ENCODE measurements at places on chromosomes 7 and 10.

DNA sequence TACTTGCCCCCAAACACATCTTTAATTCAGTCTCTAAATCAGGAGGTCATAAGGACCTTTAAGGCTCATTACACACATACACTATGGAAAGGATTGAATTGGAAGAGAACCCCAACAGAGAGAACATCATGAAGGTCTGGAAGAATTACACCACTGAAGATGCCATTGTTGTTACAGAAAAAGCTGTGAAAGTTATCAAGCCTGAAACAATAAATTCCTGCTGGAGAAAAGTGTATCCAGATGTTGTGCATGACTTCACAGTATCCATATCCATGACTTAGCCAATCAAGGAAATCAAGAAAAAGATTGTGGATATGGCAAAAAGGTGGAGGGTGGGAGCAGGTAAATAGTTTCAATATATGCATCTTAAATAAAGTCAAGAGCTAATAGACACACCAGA lies 13.7 kb downstream of the LIPA start:
- no peak for DNase-seq

DNA sequence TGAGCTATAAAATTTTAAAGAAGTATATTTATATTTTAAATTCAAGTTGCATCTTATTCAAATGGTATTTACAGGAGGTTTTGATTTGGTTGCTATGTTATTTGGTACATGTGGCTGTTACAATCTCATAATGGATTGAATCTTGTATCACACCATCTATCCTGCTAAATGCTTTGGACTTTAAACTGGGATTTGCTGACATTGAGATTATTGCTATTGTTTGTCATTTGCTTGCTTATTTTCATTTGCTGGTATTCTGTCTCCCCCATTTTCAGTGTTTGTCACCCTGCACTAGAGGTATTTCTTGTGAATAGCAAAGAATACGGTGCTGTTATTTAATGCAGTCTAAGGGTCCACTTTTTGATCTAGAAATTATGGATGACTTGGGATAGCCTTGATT lies 171.1 kb downstream of the SH2D4B start:
- DNase-seq = no peak

DNA sequence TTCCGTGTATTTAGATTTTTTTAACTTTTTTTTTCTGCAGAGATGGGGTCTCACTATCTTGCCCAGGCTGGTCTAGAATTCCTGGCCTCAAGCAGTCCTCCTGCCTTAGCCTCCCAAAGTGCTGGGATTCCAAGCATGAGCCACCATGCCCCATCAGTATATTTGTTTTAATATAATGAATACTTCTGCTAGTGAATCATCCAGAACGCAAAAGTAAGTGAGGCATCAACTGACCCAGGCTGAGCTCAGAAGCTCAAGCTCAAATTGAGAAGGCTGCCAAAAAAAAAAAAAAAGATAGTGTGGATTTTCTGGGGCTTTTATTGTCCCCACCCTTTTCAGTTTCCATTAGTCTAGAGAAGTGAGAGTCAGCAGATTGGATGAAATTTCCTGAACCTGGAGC lies 39.0 kb upstream of the TECTB start:
- DNase-seq = peak; percentile 75

DNA sequence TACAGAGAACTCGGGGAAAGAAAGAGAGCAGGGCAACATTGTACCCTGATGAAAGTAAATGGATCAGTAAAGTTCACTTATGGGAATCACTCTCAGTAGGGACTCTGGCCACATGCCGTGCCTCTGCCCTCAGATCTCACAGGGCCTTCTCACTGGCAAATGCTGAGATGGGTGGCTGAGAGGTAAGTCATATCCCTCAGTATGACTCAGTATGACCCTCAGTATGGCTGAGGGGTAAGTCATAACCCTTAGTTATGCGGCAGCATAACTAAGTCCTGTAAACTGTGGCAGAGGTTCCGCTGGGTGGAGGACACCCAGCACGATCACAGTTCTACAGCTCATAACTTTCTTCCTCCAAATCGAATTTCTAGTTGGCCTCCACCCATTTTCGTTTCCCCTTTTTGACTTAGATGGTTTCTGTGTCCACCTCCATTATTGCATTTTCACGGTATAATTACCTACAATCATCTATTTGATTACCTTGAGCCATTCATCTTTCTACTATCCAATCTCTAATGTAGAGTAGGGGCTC lies 26.5 kb upstream of the WNT16 start:
- peak; percentile 91 for DNase-seq

DNA sequence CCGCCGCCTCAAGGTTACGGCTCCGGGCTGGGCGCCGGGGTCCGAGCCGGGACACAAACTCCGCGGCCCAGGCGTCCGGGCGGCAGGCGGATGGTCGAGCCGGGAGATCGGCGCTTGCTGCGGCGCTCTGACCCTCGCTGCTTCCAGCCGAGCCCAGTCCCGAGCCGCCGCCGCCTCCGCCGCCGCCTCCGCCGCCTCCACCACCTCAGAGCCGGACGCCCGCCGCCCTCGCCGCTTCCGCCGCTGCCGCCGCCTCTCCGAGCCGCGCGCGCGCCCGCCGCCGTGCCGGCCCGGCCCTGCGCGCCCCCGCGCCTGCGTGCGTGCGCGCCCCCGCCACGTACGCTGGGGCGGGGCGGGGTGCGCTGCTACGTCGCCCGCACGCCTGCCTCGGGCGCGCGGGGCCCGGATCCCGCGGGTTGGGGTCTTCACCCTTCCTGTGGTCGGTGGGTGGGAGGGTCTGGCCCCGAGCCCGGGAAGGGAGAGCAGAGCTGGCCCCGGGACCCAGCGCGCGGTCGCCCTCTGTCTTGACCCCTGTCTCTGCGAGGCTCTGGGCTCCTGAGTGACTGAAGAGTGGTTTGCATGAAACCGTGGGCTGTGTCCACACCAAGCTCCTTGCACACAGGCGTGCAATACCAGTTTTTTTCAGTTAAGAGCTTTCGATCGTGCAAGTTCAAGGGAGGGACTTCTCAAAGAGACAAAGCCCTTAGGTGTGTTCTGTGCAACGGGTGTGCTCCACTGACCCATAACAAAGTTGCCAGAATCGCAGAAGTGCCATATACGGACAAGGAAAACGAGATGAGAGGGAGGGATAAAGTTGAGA lies at the start of gene SMURF1:
SMURF1 (minus strand) TSS at position 256 of the 820 bp plus-strand sequence. CDS start 328 bp downstream, outside the sequence.
- peak; percentile 65 for DNase-seq

DNA sequence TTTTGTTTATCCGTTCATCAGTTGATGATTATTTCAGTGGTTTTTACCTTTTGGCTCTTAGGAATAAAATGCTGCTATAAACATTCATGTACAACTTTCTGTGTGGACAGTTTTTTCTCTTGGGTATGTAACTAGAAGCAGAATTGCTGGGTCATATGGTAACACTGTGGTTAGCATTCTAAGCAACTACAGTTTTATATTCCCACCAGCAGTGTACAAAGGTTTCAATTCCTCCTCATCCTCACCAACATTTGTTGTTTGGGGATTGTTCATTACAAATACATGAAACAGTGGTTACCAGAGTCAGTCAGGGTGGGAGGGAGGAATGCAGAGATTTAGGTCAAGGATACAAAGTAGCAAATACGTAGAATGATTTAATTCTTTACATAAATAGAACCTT lies 97.0 kb downstream of the NPSR1 start:
- DNase-seq = no peak

DNA sequence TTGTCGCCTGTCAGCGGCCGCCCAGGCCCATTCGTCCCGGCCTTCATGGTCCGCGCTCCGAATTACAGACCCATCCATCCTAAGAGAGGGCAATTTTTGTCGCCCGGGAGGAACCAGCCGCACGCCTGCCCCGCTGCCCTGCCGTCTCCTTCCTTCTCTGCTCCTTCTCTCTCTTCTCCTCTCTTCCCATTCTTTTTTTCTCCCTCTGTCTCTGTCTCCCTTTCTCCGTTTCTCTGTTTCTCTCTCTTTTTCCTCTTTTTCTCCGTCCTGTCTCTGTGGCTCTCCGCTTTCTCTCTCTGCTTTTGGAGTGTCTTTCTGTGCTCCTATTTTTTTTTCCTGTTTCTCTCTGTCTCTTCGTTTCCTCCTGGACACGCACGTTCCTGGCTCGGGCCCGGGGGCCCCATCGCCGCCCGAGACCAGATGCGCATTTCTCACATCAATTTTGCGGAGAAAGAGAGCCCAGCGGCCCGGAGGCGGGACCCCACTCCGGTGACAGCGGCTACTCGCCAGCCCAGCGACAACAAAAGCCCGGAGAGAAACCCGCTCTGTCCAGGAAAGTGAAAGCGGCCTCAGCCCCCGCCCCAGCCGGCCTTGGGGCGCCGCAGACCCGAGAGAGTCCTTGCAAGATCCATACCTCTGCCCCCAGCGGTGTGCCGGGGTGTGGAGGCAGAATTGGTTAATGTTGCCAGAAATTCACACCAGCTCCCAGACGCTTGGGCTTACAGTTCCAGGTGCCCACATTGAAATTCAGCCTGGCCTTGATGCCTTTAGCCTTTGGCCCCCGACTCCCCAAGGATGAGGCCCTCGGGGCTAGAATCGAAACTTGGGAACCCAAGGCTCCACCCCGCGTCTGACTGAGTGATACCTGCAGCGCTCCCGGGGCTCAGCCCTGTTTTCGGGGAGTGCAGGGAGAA lies 4.1 kb downstream of the LBX1 start:
- no peak for DNase-seq

GRCh38 chr7:114412548-114412947 lies 2.1 kb upstream of the FOXP2 start:
- no peak for DNase-seq
